ENCODE measurements at places on chromosomes 4 and X.

DNA sequence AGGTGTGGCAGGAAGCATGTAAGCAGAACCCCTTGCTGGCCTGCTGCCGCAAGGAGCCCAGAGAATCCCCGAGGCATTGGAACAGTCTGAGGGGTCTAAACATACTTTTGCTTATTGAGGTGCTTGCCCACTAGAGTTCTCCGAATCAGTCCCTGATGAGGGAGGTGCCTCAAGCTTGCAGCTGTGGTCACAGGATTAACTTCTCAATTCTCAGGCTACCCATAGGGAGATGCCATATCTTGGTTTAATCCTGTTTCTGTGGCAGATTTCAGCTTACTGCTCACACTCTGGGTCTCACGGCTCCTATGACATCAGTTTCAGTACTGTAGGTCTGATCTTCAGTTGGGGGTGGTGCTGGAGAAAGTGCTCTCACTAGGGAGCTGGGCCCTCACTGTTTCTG, 39.9 kb downstream of the CCNG2 start:
- no peak for DNase-seq

DNA sequence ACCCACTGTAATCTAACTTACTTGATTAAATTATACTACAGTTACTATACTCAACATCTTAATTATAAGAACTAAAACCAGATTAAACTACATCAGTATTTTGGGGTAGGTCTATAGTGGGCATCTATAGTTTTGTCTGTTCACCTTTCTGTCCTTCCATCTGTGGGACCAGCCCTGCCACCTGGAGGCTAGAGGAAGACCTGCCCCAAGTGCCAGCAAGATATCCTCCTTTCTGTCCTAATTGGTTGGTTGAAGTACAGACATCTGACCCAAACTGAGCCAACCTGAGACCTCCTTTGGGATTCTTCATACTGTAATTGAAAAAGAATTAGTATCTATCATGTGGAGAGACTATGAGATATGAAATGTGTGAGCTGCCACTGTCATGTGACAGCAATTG, 172.2 kb upstream of the TLL1 start:
- no peak for DNase-seq

- DNase-seq: no peak
Observed at GRCh38 chrX:66074920-66075879, 35.3 kb upstream of the VSIG4 start.

DNA sequence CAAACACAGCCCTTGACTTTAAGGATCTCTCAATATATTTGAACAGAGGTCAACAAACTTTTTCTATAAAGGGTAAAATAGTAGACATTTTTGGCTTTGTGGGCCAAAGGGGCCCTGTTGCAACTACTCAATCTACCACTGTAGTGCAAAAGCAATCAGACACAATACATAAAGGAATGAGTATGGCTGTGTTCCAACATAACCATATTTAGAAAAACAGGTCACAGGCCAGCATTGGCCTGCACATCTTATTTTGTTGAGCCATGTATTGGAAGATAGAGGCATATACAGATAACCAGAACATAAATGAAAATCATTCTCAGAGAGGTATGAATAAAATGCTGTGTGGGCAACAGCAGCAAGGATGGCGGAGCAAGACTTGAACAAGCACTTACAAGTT, 49.8 kb downstream of the MID1 start:
- no peak for DNase-seq

DNA sequence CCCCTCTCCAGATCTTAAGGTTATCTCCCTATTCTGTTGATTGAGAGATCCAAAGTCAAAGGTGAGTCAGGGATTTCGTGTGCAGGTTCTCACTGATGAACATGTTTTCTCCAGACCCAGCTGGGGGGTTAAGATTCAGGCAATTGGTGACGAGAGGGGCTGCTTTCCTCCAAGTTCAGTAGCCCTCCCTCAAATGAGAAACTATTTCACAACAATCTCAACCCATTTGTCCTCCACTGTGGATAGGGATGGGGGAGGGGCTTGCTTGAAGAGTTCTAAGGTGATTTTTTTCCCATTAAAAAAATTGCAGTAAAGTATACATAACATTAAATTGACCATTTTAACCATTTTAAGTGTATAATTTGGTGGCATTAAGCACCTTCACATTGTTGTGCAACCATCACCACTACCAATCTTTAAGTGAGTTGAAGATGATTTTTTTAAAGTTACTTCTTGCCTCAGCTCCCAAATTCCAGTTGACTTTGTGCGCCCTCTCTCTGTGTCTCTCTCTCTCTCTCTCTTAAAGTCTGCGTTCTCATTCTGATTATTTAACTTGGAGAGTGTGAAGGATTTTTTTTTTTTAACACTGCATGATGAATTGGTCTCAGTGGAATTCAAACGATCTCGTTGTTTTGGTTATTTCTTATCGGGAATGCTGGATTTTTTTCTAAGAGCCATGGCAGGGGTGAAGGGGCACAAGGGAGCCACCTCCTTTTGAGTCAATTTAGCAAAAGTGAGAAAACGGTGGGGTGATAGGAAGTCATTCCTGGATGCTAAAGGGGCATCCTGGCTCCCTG, 175.9 kb downstream of the SHROOM3 start:
- no peak for DNase-seq

DNA sequence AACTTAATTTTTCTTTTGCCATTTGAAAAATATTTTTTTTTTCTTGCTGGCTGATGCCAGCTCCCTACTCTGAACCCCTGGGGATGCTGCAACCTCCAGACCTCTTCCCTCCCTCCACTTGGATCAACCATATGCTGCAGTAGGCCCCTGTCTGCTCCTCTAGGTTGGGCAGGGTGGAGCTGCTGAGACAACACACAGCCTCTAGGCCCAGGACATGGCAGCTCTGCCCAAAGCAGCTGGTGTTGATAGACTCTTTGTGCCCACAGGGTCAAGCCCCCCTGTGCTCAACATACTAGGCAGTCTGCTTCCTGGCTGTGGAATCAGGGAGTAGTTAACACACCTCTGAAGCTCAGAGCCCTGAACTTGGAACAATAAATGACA, 19.9 kb upstream of the CLNK start:
- no peak for DNase-seq

DNA sequence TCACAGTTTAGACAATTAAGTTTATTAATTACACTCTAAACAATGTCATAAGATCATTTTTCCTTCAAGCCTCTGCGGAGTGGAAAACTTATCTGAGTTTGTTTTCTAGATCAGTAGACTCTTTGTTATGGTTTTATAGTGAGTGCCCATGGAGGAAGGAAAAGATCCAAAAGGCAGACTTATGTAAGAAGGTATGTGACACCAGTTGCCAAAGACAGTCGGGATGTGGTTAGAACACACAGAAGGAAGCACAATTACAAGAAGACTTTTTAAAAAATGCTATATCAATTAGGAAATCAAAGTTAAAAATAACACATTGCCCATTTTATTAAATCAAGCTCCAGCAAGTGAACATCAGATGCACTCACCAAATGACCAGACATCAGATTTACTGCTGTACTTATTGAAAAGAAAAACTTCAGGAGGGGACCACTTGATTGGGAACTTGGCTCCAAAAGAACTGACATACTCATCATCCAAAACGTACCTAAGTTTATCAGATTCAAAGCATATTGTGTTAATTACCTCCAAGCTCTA, 57.1 kb downstream of the NIPAL1 start:
- no peak for DNase-seq

DNA sequence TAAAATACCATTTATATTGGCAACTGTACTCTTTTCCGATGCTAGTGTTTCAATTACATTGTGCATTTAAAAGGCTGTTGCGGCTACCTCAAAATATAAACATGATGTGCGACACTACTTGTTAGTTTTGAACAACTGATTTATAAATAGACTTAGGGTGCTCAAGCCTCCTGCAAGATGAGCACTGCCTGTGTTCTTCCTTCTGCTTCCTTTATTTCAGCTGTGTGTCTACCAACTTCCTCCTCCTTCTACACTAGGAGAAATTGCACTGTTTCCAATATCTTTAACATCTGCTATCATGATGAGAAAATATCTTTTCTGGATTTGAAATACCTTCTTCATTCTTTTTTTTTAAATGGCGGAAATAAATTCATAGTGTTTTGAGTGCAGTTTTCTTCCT, 24.0 kb downstream of the TET2 start:
- no peak for DNase-seq

DNA sequence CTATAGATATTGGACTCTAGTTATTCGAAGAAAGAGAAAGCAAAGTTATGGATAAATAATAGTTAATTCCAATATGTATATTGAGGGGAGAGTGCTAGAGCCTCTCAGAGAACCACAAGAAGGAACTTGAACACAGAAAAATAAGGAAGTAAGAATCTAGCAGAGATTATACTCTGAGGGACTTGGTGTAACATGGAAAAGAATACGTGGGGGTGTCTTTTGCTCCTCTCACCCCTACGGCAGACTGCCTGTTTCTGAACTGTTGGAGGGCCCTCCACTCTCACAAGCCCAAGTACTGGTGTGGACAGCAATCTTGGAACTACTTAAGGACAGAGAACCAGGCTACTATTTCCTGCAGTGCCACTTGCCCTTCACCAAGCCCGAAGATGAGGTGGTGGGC, 1174.4 kb upstream of the PCDH10 start:
- DNase-seq: no peak

- no peak for DNase-seq
Observed at GRCh38 chrX:65642914-65643491, 24.5 kb upstream of the MSN start.

GRCh38 chr4:121738780-121739535, 26.0 kb downstream of the SMIM43 start:
- DNase-seq: no peak

DNA sequence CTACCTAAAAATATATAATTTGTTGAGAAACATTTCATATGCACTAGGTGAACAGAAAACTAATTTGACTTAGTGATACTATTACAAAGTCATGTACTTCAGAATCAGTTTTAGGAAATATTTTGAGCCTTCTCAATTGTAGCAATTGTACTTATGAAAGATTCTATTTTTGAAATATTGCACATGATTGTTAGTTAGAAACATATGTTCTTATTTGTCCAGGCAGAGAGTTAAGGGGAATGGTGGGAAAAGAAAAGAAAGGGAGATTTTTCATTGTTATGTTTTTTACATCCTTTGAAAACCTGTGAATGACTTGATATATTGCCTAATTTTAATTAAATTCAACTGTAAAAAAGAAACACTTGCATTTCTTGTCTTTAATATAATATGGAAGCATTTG, 66.0 kb downstream of the GLRB start:
- no peak for DNase-seq

DNA sequence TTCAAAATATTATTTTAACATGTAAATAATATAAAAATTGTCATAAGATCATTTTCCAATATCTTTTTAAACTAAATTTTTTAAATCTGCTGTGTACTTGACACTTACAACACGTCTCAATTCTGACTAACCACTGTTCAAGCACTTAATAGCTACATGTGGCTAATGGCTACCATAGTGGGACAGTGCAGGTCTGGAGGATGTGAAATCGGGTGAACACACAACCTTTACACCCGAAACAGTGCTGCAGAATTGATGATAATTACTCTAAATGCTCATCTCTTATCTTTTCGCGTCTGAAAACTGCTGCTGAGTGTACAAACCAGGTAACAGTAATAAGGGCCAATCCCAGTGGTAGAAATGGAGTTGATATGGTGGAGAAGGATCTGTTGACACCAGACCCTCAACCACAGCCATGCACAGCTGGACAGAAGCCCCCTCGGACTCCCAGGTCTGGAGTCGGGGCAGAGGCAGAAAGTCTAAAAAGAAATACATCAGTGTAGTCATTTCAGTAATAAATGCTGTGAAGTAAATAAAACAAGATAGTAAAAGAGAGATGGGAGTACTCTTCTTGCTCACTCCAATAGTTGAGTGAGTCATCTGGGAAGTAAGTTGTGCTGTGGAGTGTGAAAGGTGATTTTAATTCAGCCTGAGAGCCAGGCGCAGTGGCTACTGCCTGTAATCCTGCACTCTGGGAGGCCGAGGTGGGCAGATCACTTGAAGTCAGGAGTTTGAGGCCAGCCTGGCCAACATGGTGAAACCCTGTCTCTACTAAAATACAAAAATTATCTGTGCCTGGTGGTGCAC, 150.0 kb downstream of the CBR4 start:
- no peak for DNase-seq

DNA sequence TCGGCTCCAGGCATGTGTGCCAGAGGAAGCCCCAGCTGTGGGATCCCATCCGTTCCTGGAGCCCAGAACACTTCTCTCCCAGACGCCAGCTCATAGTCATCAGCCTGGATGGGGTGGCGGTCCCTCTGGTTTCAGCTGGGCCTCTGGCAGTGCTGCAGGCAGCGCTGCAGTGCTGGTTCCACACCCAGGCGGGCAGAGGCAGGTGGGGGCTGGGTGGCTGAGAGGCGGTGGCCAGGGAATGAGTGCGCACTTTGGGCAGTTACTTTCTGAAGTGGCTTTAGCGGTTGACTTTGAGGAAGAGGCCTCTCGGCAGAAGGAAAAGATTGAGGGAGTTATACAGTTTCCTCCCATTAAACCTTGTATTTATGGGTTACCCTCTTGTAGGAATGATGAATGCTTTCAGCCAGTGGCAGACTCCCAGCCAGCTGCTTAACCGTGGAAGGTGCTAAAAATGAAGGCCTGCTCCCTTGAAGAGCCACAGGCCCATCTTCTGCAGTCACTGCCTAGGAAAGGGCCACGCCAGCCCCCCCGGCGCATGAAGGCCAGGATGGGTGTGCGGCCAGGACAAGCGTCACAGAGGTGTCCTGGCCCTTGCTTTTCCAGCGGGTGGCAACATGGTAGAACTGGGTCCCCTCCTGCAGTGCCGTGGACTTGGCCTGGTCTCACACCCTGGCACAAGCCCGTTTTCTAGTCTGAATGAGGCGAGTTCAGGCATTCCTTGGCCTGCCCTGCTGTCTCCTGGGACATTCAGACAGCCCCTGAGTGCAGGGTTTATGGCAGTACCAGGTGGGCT, 9.9 kb downstream of the TADA2B start:
- no peak for DNase-seq

DNA sequence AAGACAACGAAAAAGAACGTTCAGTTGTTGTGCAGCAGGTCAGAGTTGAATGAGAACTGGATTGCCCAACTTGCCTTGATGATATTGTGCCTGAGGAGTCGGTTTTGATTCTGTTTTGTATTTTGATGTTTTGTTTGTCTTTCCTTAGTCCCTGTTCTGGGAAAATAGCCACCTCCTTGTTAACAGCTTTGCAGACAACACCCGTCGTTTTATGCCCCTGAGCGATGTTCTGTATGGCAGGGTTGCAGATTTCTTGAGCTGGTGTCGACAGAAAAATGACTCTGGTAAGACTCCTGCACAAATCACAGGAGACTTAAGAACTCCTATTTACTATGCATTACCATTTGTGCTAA, 4.5 kb downstream of the BST1 start:
- DNase-seq: no peak

DNA sequence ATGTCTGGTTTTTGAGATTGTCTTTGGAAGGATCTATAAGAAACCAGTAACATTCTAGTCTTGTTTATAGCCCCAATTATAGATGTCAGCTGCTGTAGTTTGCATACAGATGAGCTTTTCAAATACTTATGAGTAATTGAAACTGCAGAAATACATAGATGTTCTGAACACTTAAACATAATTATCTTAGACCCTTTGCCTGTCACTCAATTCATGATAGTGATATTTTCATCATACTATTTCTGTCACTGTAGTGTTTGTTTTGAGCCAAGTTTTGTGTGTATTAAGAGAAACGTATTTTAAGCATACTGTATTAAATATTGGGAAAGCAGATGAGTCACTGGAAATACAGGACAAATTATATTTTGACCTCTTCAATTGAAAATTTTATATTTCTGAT, 69.8 kb upstream of the SMARCA5 start:
- DNase-seq: no peak

- DNase-seq: no peak
Observed at GRCh38 chr4:95231681-95232080, 317.1 kb downstream of the UNC5C start.

Measured in activated CD4-positive, alpha-beta T cell treated with anti-CD3 and anti-CD28 coated beads, Interleukin-2, amount 50 U/mL, for 24 hours (primary cell).